ENCODE measurements at places on chromosomes 6 and 20.

DNA sequence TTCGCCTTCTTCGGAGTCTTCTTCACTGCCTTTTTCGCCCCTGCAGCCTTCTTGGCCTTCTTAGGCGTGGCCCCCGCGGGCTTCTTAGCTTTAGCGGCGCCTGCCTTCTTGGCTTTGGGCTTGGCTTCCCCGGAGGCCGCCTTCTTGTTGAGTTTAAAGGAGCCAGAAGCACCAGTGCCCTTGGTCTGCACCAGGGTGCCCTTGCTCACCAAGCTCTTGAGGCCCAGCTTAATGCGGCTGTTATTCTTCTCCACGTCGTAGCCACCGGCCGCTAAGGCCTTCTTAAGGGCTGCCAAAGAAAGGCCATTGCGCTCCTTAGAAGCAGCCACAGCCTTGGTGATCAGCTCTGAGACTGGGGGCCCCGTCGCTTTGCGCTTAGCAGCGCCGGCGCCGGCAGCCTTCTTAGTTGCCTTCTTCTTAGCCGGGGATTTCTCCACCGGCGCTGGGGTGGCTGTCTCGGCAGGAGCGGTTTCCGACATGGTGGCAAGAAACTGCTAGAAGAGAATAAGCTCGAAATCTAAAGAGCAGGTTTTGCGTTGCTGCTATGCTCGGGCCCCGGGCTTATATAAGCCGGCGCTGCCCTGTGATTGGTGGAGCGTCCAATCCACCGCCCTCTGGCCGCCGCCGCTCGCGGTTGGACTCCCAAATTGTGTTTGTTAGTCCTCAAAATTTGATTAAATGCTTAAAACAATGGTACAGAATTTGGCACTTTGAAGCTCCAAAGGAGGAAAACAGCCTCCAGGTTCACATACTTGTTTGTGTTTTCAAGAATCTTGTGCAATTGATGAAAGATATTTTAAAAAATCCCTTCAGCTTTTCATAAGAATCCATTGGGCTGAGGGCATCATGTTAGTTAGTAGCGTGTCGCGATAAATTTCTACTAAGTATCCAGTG lies 44.9 kb downstream of the OR2B2 start:
- DNase-seq, result peak; percentile 41

- DNase-seq, result no peak
Observed at GRCh38 chr6:155272353-155273232, 8.8 kb downstream of the CLDN20 start.

- no peak for DNase-seq
Observed at GRCh38 chr20:23295934-23296333, 54.7 kb upstream of the NXT1 start.

DNA sequence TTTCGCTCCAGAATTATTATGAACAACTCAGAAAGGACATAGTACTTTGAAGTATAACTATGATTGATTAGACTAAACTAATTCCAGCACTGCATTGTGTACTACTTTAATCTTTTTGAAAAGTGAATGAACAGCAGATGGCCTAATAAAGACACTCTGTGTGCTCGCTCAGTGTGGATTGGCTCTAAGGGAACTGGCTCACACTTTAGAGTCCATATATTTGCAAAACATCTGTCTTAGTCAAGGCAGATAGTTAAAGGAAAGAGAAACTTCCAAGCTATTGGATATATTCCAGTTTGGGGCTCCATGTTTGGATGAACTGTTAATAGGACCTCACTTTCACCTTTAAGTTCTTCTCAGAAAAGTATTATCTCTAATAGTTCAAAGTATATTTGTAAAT lies 218.9 kb downstream of the EYA4 start:
- no peak for DNase-seq

DNA sequence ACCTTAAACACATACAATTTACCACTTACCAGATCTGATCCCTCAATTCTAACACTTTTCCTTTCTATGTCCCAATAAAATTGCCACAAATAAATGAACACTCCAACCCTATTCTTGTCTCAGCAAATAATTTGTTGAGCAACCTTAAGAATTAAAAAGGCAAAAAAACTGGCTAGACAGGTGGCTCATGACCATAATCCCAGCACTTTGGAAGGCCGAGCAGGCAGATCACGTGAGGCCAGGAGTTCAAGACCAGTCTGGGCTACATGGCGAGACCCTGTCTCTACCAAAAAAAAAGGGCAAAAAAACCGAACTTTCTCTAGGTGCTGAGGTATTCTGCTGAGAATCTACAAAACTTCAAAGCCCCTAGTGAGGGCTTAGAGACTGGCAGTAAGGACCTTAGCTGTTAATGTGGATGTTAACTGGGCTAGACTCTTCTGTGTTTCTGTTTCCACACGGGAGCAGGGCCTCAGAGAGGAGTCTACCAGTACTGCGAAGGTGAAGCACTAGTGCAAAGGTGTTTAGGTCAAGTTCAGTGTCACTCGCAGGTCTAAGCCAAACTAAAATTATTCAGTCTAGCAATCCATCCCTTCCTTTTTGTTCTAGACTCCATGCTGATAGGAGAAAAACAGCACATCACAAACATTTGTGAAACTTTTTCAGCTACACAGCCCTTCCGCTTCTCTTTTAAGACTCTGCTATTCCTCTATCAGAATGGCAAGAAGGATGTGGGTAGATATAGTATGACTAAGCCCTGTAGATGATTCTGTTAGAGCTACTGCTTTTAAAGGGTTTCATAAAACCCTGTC lies 2.6 kb downstream of the FASTKD5 start:
- no peak for DNase-seq

DNA sequence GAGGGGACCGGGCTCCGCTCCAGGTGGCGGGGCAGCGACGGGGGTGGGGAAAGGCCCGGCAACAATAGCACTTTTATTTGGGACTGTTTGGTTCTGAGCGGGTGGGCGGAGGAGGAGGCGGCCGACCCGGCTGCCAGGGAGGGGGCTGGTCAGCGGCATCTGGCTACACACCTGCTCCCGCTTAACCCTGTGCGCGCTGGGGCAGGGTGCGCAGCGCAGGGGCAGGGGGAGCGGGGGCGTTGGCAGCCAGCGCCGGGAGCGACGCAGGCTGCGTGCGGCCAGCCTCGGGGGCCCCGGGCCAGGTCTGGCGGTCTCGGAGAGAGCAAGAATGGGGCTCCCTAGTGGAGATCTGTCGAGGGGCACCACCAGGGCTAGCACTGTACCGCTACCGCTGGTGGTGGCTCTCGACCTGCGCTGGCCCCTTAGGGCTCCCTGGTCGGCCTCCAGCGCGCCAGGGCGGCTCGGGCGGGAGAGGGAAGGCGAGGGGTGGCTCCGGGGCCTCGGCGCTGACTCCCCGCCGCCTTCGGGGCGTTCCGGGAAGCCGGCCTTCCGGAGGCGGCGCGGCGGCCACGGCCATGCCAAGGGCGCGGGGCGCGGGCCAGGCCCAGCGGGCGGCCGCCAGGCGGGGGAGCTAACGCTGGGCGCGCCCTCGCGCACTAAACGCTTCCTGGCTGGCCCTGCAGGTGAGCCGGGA lies 92.4 kb downstream of the NCR2 start:
- no peak for DNase-seq

GRCh38 chr20:44098657-44099056 lies 88.3 kb downstream of the JPH2 start:
- DNase-seq, result no peak

- DNase-seq, result no peak
Observed at GRCh38 chr20:18845017-18845416, 31.4 kb downstream of the SCP2D1 start.

GRCh38 chr20:6265204-6265904 lies 142.5 kb upstream of the FERMT1 start:
- peak; percentile 5 for DNase-seq
